H4 (cell line): ENCODE measurements at places on chromosomes 6 and 20. TPM values are rescaled to one million over a fixed set of nuclear protein-coding genes. Genes with fewer than 3 reads are reported as not detected.

The TRIM31 gene
- total RNA-seq = 0.12 TPM in 1 of 2 replicates, not detected in the other

The HSPA12B gene
- total RNA-seq = 0.12 TPM in 1 of 2 replicates, not detected in the other

The SOX18 gene
- 0.19 TPM in 1 of 2 replicates, not detected in the other for total RNA-seq

The ACTL10 gene
- total RNA-seq = not detected in 2 replicates

The PRL gene
- not detected in 2 replicates for total RNA-seq

The ASIP gene
- total RNA-seq = not detected in 2 replicates

The SLC17A2 gene
- total RNA-seq = not detected in 2 replicates

The FKBP1C gene
- total RNA-seq = 0.14 and 0.15 TPM in 2 replicates

The KIF6 gene
- total RNA-seq = 2.0 and 2.2 TPM in 2 replicates

The TSHZ2 gene
- total RNA-seq = 0.33 and 1.4 TPM in 2 replicates

The MDFI gene
- total RNA-seq = 0.72 TPM in 1 of 2 replicates, not detected in the other

The PARD6B gene
- 1.6 and 3.3 TPM in 2 replicates for total RNA-seq

The PLA2G7 gene
- not detected in 2 replicates for total RNA-seq

The ZBTB22 gene
- 7.9 and 11.3 TPM in 2 replicates for total RNA-seq

The PLAGL1 gene
- total RNA-seq = 9.8 and 18.5 TPM in 2 replicates

The BFSP1 gene
- total RNA-seq = 8.2 and 12.3 TPM in 2 replicates

The SIM1 gene
- total RNA-seq = 0.02 TPM in 1 of 2 replicates, not detected in the other

The ZBTB46 gene
- total RNA-seq = 0.68 and 3.1 TPM in 2 replicates

The SLC35F1 gene
- 0.15 and 0.18 TPM in 2 replicates for total RNA-seq

The SMOC2 gene
- total RNA-seq = 0.08 and 0.66 TPM in 2 replicates

The ROS1 gene
- total RNA-seq = 0.12 and 0.70 TPM in 2 replicates

The MCM8 gene
- 17.4 and 21.6 TPM in 2 replicates for total RNA-seq

The LY6G6D gene
- total RNA-seq = not detected in 2 replicates

The C6orf52 gene
- total RNA-seq = 5.0 TPM in 1 of 2 replicates, not detected in the other

The VARS1 gene
- 37.3 and 37.5 TPM in 2 replicates for total RNA-seq

The SEL1L2 gene
- not detected in 2 replicates for total RNA-seq

The HLA-DQB2 gene
- not detected in 2 replicates for total RNA-seq

The PKIG gene
- total RNA-seq = 73.8 and 77.3 TPM in 2 replicates

The RIPOR3 gene
- 0.14 and 0.58 TPM in 2 replicates for total RNA-seq

The PIGU gene
- total RNA-seq = 20.9 and 35.8 TPM in 2 replicates

The PPIL6 gene
- total RNA-seq = 1.0 TPM in 1 of 2 replicates, not detected in the other

The NKX2-2 gene
- total RNA-seq = 0.56 and 1.2 TPM in 2 replicates

The NHLRC1 gene
- total RNA-seq = 0.04 and 0.29 TPM in 2 replicates

The RAD21L1 gene
- 0.12 TPM in 1 of 2 replicates, not detected in the other for total RNA-seq
